ENCODE measurements at places on chromosomes 11 and 22.

GRCh38 chr11:31968461-31969358 is 122.2 kb upstream of the RCN1 start:
- DNase-seq, result no peak

DNA sequence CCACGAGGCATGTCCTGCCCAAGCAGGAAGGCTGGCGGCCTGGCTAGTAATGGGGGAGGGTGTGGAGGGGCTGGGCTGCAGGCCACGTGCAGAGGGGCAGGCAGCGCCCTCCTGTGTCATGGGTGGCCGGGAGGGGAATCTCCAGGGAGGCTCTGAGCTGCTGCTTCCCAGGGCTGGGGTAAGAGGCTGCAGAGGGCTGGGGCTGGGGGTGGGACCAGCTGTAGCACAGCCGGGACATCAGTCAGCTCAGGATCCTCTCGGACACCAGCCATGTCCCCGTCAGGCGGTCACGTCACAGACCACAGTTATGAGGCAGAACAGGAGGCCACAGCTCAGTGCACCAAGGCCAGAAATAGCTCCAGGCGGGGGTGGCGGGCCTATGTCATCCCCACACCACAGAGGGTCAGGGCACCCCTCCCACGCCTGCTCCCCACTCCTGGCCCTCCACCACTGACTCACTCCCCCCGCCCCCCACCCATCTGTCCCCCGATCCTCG is 21.1 kb downstream of the RTN4R start:
- no peak for DNase-seq

DNA sequence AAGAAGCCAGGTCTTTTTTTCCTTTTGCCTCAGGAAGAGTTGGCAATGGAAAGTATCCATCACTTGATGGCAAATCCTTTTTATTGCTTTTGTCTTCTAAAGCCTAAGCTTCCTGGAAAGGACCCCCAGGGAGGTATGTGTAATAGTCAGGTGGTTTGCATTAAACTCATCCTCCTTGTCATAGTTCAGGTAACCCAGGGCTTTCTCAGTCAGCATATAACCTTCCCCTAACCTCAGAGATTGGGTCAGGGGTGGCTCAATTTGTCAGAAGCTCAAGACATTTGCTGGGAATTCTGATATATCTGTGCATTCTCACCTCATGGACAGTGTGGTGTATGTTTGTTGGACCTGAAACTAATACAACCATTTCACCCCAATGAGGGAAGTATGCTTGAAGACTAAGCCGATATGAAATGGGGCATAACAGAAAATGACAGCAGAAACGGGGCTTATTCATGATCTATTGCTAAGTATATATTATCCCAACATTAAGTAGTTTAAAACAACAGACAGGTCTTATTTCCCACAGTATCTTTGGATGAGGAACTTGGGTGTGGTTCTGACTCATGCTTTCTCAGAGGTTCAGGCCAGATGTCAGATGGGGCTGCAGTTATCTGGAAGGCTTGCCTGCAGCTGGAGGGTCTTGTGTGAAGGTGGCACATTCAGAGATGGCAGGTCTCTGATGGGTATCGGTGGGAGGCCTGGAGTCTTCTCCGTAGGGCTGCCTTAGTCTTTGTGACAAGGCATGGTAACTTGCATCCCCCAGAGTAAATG is 135.8 kb upstream of the SPON1 start:
- no peak for DNase-seq

DNA sequence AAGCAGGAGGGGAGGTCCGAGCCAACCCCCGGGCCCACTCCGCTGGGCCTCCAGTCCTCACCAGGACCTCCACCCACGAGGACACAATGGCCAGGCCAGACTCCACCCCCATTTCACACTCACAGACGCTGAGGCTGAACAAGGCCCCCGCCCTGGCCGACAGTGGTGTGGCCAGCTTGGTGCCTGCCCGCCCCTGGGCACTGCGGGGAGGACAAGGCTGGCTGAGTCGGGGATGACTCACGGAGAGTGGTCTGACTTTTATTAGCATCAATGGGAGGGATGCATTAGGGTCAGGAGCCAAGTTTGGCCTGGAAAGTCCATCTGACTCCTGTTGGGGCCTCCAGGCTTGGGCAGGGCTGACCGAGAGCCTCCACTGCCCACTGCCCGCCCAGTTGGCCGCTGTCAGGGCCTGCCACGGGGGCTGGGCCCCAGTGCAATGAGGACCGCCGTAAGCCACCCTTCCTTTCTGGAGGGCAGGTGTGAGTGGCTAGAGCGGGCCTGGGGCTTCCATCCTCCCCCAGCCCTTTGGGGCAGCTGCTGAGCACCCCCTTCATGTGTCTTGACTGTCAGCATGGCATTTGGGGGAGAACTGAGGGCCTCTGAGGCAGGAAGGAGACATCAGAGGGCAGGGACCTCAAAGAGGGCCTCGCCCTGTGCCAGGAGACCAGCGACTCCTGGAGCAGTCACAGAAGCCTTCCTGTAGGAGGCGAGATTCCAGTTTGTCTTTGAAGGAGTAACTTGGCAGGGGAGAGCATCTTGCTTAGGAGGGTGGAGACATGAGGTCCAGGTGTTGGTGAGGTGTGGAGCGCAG is 10.6 kb downstream of the TSPAN32 start:
- no peak for DNase-seq

DNA sequence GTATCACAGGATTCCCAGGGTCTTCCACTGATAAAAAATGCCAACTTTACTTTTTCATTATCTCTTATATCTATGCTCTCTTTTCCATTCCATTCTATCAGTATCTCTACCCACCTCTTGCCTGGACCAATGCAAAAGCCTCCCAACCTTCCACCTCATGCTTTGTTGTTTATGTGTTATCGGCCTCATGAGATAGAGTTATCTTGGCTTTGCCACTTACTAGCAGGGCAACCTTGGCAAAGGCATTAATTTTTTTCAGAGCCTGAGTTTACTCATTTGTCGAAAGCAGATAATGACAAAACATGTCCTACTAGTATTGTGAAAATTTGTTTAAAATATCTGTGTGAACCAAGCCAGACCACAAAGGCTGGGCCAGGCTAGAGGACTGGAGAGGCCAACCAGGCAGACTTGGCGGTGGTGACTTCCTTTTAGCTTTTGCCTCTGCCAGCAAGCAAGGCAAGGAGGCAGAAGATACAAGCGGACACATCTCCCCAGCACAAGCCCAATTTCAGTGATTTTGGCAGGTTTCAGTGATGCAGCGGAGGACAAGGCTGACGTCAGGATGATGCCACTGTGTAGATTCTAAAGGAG is 106.9 kb downstream of the ADAMTS15 start:
- no peak for DNase-seq

GRCh38 chr22:17284466-17284865 is 65.2 kb upstream of the ADA2 start:
- no peak for DNase-seq

DNA sequence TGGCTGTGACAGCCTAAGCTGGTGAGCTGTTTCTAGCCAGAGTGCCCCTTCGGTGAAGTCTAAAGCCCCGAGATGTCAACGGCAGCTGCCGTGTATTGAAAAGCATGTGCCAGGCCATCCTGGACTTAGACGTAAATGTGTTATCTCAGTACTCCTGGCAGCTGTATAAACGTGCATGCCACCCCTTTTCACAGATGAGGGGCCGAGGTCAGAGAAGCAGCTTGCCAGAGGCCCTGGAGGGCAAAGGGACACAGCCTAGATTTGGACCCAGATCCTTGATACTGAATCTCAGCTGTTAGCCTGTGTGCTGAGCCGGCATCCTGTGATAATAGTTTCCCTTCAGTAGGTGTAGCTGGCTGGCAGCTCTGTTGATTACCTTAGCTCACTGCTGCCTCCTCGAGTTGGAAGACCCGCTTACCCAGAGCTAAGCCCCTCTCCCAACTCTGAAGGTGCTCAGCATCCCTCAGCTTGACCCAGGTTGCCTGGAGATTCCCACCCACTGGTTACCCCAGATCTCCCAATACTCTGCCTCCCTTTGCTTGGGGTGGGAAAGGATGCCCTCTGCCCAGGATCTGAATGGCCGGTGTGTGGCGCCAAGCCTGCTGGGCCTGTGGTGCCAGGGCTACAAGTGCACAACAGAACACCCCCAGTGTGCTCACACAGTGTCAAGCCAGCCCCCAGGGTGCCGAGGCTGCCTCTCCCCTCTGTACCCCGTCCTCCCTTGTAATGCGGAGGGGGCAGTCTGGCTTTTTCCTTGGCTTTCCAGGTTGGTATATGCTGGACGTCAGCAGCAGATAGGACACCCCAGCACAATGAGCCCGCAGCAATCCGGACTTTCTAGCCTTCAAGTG is 59.8 kb upstream of the WNT7B start:
- DNase-seq, result no peak

- peak; percentile 38 for DNase-seq
Observed at GRCh38 chr11:68460741-68461574, at the start of gene PPP6R3. Gene PPP6R3 (plus strand): TSS chr11:68460752. CDS start chr11:68537665, 76,913 bp downstream.

DNA sequence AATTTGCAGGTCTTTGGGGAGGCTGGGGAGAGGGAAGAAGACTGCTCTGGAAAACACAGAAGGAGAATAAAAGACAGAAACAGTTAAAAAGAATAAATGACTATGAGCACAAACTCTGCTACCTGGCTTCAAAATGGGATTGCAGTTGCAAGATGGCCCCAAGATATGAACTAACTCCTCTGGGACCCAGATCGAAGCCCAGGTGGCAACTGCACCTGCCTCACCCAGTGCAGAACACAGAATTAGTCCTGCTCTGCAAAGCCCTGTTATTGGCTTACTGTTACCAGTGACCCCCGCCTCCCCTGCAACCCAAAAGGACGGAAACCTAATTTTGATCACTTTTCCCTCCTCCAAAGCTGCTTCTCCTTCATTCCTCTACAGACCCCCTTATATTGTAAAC is 35.9 kb upstream of the POU2AF1 start:
- no peak for DNase-seq

DNA sequence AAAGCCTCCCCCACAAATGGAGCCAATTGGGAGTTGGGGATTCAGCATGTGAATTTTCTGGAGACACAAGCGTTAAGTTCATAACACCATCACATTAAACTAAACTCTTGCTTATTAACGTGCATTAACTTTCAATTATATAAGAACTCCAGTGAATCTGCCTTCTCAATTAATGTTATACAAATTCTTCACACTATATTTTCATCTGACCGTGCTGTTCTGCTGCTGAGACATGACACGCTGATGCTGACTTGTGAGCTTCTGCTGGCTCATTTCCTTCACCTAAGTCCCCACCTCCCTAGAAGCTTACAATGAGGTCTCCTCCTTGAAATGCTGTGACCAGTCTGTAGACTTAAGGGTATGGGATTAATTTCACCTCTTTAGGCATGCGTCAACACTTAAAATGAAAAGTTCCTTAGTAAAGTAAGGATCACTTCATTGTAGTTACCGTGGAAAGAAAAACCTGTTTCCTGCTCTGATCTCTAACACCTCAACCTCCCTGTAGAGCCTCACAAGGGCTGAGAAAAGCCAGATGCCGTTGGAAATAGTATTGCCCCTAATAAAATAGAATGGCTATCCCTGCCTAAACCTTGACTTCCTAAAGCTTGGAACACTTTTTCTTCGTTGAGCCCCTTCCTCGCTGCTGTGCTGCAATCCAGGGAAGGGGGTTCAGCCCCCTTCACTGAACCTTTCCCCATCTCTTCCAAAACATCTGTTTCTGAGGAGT is 2.2 kb downstream of the HBG2 start:
- DNase-seq, result no peak

DNA sequence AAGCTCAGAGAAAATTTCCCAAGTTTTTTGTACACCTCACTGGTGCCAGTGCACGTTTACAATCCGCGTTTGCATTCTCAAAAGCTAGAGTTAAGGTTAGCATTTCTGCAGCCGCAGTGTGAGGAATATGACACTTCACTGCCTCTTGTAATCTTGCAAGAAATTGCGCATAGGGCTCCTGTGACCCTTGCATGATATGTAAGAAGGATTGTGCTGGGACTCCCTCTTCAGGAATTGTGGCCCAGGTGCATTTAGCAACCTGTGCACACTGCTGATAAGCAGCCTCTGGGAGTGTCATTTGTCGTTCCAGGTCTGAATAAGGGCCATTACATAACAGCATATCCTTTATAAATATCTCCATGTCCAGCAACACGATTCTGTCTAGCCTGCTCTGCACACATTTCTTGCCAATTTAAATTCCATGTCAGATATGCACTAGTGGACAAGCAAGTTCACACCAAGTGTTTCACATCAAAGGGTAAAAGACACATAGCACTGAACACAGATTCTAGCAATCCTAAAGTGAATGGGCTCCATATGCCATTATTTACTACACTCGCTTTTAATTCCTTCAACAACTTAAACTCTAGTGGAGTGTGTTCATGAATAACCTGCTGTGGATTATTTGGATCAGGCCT is 69.2 kb upstream of the INCENP start:
- no peak for DNase-seq

GRCh38 chr11:72670041-72670440 is 4.2 kb downstream of the PDE2A start:
- DNase-seq, result no peak

GRCh38 chr11:42271306-42271705 is 811.9 kb upstream of the LRRC4C start:
- no peak for DNase-seq
